ENCODE measurements at places on chromosomes 7 and 10.
A peak's percentile ranks its signal among the peaks of the same experiment; 100 is the strongest.

DNA sequence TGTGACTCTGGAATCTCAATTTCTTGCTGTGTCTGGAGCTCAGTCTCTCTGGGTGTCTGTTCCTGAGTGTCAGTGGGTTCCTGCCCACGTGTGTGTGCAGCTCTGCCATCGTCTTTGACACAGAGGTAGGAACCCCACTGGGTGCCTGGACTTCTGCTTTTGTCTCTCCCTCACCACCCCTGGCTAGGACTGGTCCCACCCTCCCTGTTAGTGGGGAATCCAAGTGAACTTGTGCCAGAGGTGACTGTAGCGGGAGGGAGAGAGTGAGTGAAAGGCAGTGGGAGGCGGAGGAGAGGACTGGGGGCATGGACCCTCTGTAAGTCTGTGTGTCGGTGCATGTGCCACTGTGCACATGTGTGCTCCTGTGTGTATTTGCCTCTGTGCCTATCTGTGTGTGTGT is 299.9 kb upstream of the ZMIZ1 start:
- no peak for DNase-seq

DNA sequence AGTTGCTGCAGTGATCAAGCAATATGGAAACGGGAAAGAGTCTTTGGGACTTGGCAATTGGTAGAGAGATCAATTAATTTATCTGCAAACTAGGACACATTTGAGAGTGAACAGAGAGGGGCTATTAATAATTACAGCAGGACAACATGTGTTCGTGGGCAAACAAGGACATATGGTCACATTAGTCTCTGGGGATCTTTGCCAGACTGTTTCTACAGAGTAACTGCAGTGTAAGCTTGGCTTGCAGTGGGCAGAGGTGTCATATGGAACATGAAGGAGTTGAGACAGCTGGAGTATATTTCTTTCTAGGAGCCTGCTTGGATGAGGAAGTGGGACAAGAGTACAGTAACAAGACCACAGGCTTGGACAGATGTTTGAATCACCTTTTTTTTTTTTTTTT is 232.1 kb upstream of the LYZL1 start:
- DNase-seq: no peak

DNA sequence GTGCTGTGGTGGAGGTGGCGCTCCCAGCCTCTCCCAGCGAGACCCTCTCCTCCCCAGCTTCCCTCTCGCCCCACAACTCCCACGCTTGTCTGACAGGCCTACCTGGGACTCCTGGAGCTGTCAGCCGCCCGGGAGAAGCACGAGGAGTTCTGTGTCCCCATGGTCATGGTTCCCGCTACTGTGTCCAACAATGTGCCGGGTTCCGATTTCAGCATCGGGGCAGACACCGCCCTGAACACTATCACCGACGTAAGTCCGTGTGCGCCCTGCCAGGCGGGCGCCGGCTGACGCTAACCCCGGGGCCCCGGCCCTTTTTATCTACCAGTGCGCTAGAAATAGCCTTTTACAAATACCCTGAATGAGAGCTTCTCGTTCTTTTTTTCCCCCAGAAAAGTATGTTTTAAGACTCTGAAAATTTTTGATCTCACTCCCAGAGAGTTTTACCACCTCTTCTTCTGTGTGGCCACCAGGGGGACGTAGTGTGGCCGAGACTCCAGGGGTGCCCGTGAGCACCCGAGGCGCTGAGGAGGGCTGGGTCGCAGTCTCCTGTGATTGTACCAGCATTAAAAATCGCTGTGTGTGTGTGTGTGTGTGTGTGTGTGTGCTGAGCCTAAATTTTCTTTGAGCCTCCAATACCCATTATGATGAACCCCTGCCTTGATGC is 52.6 kb downstream of the PFKP start:
- no peak for DNase-seq

- DNase-seq: no peak
Measured at GRCh38 chr10:42691361-42692120, 53.2 kb upstream of the ZNF33B start.

DNA sequence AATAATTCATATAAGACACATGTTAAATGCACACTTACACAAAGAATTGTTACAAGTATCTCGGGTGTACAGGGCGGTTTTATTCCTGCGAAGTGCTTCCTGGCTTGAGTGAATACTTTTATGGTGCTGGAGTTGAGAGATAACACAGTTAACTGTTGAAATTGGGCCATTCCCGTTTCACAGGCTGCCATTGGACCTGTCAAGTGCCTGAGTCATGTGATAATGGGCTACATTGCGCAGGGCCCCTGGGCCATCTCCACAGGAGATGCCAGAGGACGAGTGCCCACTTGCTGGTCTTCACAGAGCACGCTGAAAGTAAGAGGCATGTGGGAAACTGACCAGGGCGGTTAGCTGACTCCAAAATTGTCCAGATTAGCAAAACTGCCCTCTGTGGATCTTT is 4.8 kb downstream of the FBH1 start:
- DNase-seq: no peak

- DNase-seq: no peak
Measured at GRCh38 chr7:92747041-92747835, 89.1 kb downstream of the CDK6 start.

DNA sequence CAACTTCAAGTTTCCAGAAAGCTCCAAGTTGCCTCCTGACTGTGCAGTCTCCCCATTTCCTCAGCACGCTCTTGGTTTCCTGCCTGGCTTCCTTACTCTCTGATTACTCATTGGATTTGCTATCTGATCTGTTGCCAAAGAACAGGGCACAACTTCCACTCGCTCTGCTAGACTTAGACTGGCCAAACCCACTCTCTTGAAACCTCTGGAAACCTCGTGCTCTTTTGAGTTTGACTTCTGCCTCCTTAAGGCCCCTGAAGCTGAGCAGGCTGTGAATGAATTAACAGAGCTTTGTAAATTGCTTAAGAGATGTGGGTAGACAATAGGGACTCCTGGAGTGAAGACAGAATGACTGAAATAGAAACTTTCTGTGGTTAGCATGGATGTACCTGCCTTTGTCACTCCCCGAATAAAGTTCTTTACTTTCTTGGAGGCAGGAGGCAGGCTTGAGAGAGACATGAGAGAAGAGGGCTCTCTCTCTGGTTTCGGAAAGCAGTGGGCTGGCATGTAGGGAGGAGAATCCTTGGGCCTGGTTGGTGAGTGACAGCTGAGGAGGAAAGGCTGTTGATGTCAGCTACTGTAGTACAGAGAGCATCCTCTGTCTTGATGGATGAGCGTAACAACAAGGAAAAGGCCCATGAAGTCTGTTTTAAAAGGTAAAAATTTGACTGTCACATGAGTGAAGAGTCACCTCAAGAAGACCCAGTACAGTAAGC is 70.8 kb downstream of the CHN2 start:
- DNase-seq: no peak

DNA sequence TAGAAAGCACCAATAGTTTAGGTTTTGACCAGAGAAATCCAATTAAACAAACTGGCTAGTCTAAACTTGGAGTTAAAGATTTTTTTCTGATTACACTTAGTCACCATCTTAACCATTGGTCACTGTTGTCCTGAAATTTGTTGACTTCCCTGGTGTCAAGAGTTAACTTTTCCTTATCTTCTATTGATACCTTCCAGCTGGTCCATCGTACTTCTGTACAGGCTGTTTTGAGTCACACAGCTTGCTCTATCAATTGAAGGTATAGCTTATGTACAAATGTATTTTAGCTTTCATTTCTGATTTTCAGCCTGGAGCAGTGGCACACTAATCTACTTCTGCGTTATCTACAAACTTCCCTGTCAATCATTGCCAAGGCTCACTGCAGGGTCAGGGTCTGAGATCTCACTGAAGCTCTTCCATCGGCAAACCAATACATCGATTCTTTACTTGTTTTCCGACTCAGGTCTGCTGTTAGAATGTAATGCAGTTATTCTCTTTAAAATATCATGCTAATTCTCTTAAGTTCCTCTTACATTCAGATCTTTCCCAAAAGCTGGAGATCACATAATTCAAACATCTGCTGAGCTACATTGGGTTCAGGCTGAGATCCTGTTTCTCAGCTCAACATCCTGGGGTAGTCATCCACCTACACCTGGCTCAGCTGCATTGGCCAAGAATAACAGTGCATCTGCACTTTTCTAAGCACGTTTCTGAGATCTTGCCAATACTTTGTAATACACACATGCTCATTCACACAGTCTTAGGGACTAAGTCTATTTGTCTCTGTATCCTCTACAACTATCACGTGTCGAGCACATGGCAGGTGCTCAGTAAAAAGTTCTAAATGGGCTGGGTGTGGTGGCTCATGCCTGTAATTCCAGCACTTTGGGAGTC is 11.3 kb downstream of the MRPS33 start:
- DNase-seq: no peak

- DNase-seq: no peak
Measured at GRCh38 chr7:69857014-69857413, 258.7 kb downstream of the AUTS2 start.

GRCh38 chr10:132394936-132395703 is 1.9 kb upstream of the PWWP2B start:
- peak; percentile 8 for DNase-seq

GRCh38 chr7:32588657-32589056 is 93.4 kb downstream of the AVL9 start:
- DNase-seq: no peak

DNA sequence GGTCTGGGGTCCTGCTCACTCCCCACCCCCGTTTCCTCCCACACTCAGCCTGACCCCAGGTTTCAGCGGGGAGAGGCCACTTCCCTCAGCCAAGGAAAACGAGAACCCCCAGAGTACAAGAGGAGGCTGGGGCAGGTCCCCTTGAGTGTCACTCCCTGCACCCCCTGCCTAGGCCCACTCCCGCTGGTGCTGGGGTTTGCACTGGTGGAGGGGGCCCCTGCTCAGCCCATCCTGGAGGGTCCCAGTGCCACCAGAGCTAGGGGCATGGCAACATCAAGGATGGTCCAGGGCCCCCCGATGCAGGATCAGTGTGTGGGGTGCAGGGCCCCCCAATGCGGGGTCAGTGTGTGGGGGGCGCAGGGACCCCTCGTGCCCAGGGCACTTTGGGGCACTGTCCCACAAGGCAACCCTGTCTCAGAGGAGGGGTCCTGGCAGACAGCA is 70.5 kb upstream of the KCTD7 start:
- no peak for DNase-seq

- DNase-seq: no peak
Measured at GRCh38 chr7:90180011-90180585, 25.8 kb downstream of the STEAP1 start.

DNA sequence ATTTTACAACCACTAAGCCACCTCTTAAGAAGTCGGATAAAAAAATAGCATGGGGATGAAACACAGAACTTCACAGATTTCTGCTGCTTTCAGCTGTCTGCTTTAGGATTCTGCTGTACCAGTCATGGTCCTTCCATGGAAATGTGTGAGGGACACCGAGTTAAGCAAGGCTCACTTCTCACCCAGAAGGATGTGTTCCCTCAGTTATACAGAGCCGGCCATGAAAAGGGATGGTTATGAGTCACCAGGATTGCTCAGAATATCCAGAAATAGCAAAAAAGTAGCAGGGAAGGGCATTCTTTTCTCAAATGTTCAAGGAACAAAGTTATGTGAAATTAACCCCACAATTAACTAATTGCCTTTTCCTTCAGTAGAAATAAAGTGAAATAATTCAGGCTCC is 124.4 kb downstream of the AMPH start:
- no peak for DNase-seq
